ENCODE measurements at places on chromosomes 7 and 10.

- no peak for DNase-seq
These were observed 531 bp downstream of the IKZF1 start for GRCh38 chr7:50304911-50305582.

GRCh38 chr10:88162852-88163251 lies 299.4 kb downstream of the PTEN start:
- DNase-seq: no peak

DNA sequence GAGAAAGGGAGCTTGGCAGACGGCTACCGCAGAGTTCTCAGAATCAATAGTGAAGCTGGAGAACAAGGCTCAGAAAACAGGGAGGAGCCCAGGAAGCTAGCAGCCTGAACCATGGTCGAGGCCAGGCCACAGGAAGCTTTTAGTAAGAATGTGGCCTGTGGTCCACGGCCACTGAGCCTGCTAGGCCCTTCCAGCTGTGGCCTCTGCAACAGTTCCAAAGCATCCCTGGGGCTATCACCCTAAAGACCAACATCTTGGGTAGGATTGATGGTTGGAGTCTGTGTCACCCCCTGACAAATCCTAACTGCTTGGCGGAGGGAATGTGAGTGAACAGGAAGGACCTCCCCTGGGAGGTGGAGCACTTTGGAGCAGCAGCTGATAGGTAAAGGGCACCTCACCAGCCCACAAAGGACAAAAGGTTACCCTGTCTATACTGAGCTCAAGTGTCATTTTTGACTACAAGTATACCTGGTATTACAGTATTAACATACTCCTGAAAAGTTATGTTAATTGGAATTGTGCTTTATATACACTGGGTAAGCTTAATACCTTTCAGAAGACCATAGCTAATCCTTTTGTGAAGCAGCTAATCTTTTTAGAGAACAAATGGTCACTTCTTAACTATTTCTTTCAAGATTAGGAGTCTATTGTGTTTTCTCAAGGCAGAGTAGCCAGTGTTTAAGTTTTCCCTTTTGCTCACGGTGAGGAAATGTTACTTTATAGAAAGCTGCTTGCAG lies 18.7 kb downstream of the PTPRE start:
- no peak for DNase-seq

GRCh38 chr10:2885288-2886278 lies 181.8 kb upstream of the PFKP start:
- DNase-seq: no peak

DNA sequence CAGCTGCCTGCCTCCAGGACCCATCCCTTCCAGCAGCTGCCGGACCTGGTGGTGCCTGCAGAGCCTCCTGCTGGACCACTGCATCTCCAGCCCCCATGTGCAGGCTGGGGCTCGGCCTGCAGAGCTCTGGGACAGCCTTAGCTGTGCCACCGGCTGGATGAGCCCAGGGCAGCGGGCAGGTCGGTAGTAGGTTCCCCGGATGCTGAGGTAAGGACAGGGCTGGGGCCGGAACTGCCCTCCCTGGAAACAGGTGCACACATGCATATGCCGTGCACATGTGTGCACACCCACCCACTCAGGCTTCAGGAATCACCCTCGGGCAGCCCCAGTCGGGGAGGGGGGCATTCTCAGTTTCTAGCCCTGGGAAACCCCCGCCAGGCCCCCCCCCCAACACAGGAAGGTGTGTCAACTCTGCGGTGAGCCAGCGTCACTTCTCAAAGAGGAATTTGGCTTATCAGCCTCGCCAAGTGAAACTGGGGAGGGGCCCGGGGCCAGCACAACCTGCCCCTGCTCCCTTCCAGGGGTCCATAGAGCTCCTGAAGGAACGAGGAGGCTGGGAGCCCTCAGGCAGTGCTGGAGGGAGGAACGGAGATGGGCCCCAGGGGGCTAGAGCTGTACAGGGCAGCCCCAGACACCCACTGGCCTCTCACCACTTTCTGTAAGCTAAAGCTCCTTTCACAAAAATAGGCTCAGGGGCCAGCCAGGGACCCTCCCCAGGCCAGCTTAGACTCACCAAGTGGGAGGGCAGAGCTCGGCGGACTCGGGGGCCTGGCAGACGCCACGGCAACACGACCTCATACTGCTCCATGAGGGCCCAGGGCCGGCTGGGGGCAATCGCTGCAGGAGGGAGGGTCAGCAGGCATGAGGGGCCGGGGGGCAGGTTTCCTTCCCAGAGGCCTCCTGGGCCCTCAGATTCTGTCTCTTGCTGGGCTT lies 1.7 kb downstream of the ADAM8 start:
- no peak for DNase-seq

- no peak for DNase-seq
These were observed 29.5 kb downstream of the CDCA7L start for GRCh38 chr7:21916176-21916575.

DNA sequence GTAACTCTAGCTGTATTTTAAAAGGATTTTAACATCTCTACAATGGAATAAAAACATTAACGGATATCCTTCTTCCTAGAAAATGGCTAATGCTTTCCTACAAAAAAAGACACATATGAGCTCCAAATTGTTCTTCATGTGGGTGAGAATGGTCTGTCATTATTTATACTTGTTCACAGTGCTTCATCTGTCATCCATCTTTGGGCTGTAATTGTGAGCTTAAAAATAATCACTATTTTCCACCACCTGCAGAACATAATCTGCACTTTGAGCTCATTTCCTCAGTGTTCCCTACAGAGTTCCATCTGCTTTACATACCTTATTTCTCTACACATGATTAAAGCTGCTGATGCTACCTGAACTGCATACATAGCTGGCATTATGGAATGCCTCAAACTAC lies 979.1 kb upstream of the C7orf33 start:
- DNase-seq: no peak

GRCh38 chr10:73076360-73077183 lies 20.1 kb downstream of the P4HA1 start:
- no peak for DNase-seq

DNA sequence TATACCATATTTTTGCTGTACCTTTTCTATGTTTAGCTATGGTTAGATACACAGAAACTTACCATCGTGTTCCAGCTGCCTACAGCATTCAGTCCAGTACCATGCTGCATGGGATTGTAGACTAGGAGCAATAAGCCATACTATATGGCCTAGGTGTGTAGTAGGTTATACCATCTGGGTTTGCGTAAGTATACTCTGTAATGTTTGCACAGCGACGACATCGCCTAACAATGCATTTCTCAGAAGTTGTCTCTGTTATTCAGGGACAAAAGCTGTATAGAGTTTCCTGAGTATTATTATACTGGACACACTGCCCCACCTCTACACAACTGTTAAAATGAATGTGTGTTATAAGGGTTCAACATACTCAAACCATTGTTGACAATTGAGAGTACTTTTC lies 93.8 kb upstream of the MKI67 start:
- DNase-seq: no peak

- DNase-seq: no peak
These were observed 26.7 kb upstream of the ZNF800 start for GRCh38 chr7:127419196-127419595.

- DNase-seq: no peak
These were observed at the start of gene GIMAP1 for GRCh38 chr7:150716368-150716767. Gene GIMAP1, plus strand, starts transcription at chr7:150716613. Its CDS starts 2,435 bp downstream, at chr7:150719048.

- no peak for DNase-seq
These were observed 1.8 kb downstream of the SNX8 start for GRCh38 chr7:2312267-2312929.

- no peak for DNase-seq
These were observed 400.4 kb downstream of the CDC14C start for GRCh38 chr7:49324707-49325106.

GRCh38 chr10:116886772-116887171 lies 37.5 kb downstream of the ENO4 start:
- DNase-seq: no peak

DNA sequence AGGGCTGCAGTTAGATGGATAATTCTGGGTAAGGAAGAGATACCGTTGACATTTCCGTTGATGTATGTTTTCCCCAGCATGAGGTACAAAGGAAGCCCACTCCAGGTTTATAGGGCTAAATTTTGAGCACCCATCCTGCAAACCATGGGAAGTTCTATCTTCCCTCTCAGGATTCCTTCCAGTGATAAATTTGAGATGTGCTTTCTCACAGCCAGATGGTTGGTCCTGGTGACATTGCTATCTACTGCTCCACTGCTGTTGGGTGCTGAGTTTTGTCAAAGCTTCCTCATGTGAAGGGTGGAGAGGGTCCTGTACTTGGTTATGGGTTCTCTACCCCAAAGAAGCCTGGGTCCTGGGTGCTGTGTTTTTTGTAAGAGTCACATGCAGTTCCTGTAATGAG lies 57.4 kb downstream of the CXCL12 start:
- no peak for DNase-seq

- peak; percentile 23 for DNase-seq
These were observed 193.6 kb downstream of the MBL2 start for GRCh38 chr10:52578871-52579405.

- DNase-seq: no peak
These were observed 5.6 kb downstream of the GPR15LG start for GRCh38 chr10:84179059-84179710.

DNA sequence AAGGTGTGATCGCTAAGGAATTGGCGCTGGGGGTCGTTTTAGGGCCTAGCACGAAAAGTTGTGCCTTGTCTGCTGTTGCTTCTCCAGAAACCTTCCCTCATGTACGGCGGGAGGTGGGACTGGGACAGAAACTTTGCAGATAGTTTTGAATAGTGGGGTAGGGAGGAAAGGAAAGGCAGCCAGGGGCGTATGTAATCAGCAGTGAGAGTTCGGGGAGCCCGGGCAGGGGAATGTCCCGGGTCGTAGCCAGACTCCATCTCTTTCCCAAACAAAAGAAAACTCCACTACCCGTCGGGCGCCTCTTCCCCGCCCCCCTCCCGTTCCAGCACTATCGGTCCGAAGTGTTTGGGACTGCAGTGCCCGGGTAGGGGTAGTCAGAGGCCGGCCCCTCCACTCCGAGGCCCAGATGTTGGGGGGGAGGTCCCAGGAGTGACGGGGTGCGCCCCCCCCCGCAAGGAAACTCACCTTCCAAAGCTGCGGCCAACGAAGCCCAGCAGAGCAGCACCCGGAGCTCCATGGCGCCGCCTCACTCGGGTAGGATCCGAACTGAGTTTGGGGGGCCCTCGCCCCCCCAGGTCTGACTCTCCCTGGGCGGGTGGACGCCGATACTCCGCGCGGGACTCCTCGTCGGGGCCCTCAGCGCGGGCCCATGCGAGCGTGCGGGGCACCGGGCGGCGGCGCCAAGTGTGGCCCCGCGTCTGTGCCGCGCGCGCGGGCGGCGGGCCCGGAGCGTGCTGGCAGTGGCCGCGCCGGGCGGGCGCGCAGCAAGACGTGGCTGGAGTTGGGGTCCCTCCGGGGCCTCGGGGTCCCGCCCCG lies 601 bp downstream of the EPHB4 start:
- DNase-seq: no peak

DNA sequence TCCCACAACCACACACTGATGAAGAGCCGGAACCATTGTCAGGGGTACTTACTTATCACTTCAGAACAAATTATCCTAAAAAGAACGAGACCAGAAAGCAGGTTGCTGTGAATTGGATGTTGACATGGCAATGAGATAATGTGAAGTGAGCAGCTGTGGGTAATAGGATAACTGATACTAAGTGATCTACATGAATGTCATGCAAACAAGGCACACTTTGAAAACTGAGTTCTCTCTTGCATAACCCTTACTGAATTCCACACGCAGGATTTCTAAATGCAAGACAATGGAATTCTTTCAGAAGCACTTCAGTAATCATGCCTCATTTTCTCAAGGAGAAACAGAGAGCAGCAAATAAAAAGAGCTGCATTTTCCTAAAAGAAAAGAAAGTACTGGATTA lies 242.5 kb upstream of the TMEM229A start:
- DNase-seq: no peak

GRCh38 chr7:25240340-25240739 lies 12.1 kb upstream of the NPVF start:
- no peak for DNase-seq

- no peak for DNase-seq
These were observed 34.9 kb upstream of the KIAA1217 start for GRCh38 chr10:24174014-24174413.

- no peak for DNase-seq
These were observed 31.5 kb downstream of the SLC18A2 start for GRCh38 chr10:117272195-117273076.

- no peak for DNase-seq
These were observed 14.1 kb downstream of the TRPV6 start for GRCh38 chr7:142871260-142872105.

- DNase-seq: no peak
These were observed 687.7 kb upstream of the NRP1 start for GRCh38 chr10:34022195-34022594.

DNA sequence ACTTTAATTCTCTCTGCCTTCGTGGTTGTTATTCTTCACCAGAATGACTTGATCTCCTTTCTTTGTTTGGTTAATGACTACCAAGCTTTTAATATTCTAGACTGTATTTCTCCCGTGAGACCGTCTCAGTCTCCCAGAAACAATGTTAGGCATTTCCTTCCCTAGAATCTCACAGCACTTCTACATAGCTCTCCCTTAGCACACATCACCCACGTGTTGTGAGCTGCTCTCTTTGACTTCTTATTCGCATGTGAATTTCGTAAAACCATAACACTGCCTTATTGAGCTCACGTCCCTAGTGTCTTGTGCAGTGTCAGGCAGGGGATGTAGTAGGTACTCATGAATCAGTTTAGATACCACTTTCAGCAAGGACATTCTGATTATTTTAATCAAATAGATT lies 57.5 kb upstream of the MGAM2 start:
- DNase-seq: no peak

- DNase-seq: no peak
These were observed 68.7 kb downstream of the DNAJB6 start for GRCh38 chr7:157405501-157405900.

DNA sequence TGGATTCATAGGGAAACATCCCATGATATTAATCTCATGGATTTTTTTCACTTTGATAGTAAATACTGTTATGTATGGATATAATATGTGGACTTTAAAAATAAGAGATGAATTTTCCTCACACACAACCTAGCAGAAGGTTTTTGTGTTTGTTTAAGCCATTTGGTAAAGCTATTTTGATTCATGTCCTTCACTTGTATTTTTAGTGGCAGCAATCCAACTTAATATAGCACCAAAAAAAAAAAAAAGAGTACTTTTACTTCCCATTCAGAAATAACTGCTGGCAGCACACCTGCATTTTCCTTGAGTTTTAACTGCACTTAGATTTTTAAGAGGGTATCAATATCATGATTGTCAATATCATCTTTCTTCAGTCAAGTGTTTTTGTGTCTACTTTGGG lies 60.0 kb downstream of the MCMBP start:
- DNase-seq: no peak

DNA sequence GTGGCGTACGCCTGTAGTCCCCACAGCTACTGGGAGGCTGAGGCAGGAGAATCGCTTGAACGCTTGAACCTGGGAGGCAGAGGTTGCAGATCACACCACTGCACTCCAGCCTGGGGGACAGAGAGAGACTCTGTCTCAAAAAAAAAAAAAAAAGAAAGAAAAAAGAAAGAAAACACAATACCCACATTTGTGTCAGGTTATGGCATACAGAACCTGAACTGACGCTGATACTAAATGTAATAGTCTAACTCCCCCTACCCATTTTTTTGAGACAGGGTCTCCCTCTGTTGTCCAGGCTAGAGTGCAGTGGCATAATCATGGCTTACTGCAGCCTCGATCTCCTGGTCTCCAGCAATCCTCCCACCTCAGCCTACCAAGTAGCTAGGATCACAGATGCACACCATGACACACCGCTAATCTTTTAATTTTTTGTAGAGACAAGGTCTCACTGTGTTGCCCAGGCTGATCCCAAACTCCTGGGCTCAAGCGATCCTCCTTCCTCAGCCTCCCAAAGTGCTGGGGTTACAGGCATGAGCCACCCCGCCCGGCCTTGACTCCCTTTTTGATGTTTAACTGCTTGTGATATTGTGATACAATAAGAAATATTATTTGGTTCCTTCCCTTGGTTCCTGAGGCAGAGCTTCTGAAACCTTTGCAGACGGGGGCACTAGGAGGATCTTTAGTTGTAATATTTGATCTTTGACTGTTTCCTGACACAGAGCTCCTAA lies 6.5 kb upstream of the MMD2 start:
- DNase-seq: no peak

All from HTR-8/SVneo (cell line).